ENCODE measurements at places on chromosomes 3 and 15.

GRCh38 chr15:29480278-29480677, 210.7 kb upstream of the NSMCE3 start:
- no peak for DNase-seq

- no peak for DNase-seq
Measured at GRCh38 chr3:19811689-19812088, 122.3 kb downstream of the EFHB start.

DNA sequence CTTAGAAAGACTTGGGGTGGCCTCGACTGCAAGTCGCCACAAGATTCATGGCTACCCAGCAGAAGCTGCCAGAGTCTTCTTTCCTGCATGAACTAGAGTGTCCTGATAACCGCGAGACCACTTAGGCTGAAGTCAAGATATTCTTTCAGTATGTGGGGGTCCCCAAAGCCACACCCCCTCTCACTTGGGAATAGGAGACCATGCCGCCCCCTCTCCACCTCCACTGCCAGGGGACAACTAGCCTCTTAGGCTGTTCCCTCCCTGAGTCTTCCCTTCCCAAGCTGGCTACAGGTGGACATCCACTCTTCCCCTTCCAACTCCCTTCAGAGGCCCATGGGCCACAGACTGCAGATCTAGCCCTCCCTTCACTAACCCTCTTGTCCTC, 1.3 kb upstream of the CCDC12 start:
- no peak for DNase-seq

- DNase-seq = peak; percentile 21
Measured at GRCh38 chr3:134197681-134198261, 52.9 kb downstream of the RYK start.

DNA sequence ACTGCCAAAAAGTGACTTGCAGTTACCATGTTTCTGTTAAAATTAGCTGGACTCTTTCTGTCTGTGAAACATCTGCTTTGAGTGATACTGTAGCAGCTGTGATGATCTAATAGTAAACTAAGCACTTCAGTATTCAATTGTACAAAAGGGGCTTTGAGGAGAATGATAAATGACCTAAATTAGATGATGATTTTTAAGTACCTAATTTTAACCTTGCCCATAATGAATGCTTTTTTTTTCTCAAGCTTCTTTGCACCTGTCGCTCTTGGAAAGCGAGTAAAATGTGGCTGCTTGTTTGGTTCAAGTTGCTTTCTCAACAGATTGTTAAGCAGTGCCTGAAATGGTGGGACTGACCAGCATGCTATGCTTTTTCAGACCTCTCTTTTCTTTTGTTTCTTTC, 752.3 kb downstream of the EPHA3 start:
- no peak for DNase-seq

DNA sequence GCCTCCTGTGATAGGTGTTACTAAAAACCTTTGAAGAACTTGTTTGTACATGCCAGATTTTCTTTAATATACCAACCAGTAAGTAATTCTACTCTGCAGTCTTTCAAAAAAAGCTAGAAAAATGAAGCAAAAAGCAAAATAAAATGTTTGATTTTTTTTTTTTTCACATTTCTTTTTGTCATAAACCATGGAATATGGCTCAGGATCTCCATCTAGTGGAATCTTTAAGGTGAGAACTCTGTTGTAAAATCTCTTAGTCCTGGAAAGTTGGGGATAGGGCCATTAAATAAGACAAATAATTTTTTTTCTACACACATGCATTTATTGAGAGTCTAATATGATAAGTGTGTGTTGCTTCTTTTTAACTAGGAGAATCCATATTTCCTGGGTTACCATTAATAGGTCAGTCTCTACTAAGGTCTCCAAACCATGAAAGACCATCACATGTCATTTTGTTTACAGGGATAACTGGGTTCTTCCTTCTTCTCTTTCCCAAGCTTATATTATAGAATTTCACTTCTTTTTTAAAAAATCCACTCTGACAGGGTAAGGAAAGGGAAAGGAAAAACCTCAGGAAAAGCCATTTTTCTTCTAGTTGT, 84.6 kb downstream of the SLC9A9 start:
- no peak for DNase-seq

DNA sequence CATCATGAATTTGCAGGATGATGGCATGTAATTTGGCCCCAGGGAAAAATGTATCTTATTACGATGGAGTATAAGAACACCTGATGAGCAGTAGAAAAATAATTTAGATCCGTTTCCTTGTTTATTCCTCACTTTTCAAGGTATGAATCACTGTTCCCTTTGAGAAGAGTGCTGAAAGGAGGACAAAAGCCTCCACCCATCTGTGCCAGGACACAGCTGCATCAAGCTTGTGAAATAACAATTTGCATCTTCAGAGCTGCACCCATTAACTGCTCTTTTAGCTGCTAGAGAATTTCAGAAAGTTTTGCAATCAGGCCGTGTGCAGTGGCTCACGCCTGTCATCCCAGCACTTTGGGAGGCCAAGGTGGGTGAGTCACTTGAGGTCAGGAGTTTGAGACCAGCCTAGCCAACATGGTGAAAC, 9.6 kb downstream of the CLDND1 start:
- DNase-seq = no peak

GRCh38 chr3:71180524-71180923, 403.0 kb downstream of the FOXP1 start:
- no peak for DNase-seq

DNA sequence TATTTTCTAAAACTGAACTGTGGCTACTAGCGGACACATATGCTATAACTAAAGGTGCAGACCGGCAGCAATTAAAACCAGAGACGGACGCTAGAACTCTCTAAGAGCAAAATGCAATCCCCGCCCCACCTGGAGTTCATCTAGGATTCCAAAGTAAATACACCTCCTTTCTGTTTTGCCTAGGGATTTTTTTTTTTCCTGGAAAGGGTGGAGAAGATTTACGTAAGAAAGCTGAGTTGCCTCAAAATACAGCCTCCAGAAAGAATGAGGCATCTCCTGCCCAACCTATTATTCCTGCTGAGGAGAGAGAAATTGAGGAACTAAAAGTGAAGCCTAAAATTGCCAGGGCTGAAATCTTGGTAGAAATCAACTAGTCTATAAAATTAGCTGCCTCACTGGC, 150.2 kb downstream of the TP63 start:
- no peak for DNase-seq

GRCh38 chr3:35393901-35394799, 245.2 kb upstream of the ARPP21 start:
- DNase-seq = no peak

GRCh38 chr3:169041677-169042171, 621.8 kb downstream of the MECOM start:
- DNase-seq = no peak

DNA sequence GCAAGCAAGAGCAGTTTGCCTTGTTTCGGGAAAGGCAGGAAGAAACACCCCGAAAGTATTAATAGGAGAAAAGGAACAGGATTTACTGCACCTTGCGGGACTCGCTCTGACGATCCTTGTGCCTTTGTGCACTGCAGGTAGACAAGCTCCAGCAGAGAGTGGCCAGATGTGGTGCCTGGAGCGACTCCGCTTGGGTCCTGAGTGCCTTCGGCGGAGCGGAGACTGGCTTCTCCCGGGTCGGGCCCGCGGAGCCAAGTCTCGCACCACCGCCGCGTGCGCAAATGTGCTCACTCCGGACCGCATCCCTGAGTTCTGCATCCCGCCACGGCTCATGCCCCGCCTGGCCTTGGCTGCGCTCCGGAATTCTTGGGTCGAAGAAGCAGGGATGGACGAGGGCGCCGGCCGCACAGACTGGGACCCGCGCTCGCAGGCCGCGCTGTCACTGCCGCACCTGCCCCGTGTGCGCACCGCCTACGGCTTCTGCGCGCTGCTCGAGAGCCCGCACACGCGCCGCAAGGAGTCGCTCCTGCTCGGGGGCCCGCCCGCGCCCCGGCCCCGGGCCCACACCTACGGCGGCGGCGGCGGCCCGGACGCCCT, 769 bp downstream of the C2CD4A start:
- no peak for DNase-seq

GRCh38 chr3:134618478-134619300, 32.1 kb downstream of the KY start:
- DNase-seq = no peak

DNA sequence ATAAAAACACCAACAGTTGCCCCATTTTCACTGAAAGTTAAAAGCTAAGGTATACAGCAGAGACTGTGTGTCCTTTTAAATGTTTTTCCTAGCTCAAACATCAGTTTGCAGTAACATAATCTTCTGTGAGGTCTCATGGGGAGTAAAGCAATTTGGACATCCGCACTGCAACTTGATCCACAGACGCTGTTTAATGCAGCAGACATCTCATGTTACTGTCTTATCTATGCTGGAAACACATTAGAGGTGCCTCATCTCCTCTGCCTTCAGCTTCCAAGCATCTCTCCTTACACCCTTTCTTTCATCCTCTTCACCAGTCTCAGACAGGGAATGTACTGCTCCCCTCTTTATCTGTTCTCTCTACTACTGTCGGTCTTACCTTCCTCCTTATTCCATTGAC, 53.7 kb upstream of the ATP11B start:
- DNase-seq = no peak

- DNase-seq = no peak
Measured at GRCh38 chr3:133905376-133905775, 9.7 kb upstream of the RAB6B start.

DNA sequence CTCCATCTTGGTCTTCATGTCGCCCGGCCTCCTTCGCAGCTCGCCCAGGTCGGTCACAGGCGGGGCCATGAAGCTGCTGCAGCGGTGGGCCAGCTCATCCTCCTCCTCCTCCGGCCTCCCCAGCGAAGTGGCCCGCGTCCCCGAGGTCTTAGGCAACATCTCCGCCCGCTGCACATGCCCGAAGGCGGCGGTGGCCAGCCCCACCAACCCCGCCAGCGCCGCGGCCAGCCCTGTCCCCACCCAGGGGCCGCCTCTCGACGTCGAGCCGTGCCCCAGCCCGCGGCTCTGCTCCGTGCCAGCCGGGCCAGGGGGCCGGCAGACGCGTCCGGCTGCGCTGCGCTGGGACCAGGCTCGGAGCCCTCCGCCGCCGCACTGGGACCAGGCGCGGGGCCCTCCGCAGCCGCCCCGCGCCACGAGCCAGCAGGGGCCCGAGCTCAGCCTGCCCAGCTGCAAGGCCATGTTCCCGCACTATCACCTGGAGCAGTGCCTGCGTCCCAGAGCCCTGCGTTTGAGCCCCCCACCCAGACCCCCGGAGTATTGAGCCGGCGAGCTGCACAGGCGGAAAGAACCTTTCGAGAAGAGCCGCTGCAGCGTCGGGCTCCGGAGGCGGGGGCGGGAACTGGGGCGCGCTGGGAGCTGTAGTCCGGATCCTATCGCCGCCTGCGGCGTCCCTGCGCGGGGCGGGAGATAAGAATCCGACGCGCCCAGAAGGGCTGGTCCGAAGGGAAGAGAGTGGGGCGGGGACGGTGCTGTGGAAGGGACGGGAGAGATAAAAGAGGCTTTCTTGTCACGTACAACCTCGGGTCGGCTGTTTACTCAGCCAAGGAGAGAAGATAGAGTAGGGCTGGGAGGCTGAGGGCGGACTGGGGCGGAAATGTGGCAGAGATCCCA, at the start of gene CPOX:
CPOX (minus strand) TSS at position 566 of the 891 bp plus-strand sequence; CDS start at position 459, 107 bp downstream.
- peak; percentile 75 for DNase-seq

DNA sequence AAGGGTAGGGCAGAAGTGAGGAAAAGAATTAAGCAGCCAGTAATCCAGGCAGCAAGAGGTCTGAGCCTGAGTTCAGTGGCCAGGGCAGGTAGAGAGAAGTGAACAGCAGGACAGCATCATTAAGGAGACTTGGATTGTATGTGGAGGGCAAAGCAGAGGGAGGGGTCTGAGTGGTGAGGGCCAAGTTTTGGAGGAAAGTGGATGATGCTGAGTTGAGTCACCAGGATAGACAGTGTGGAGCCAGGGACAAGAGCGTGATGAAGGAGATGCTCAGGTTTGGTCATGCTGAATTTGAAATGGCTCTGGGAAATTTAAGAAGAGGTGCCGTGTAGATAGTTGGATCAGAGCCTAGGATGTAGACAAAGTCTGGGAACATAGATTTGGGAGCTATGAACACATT, 93.1 kb downstream of the ARHGEF26 start:
- DNase-seq = no peak

- DNase-seq = no peak
Measured at GRCh38 chr3:117719316-117719926, 1009.8 kb downstream of the TUSC7 start.

DNA sequence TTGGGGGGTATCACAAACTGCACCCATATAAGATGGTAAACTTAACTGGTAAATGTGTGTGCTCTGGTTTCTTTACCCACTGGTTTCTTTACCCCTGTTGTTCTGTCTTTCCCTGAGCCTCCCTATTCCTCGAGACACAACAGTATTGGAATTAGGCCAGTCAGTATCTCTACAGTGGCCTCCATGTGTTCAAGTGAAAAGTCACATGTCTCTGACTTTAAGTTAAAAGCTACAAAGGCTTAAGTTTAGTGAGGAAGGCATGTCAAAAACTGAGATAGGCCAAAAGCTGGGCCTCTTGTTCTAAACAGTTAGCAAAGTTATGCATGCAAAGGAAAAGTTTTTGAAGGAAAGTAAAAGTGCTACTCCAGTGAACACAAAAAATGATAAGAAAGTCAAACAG, 513.3 kb downstream of the ROBO2 start:
- no peak for DNase-seq

- peak; percentile 81 for DNase-seq
Measured at GRCh38 chr3:8629151-8630021, 15.2 kb downstream of the SSUH2 start.

GRCh38 chr3:6526861-6527260, 334.1 kb upstream of the GRM7 start:
- no peak for DNase-seq

GRCh38 chr3:557972-558371, 361.4 kb downstream of the CHL1 start:
- no peak for DNase-seq

- DNase-seq = no peak
Measured at GRCh38 chr3:146550070-146550615, 5.7 kb upstream of the PLSCR1 start.

- no peak for DNase-seq
Measured at GRCh38 chr3:186997473-186997939, 67.2 kb downstream of the ST6GAL1 start.

DNA sequence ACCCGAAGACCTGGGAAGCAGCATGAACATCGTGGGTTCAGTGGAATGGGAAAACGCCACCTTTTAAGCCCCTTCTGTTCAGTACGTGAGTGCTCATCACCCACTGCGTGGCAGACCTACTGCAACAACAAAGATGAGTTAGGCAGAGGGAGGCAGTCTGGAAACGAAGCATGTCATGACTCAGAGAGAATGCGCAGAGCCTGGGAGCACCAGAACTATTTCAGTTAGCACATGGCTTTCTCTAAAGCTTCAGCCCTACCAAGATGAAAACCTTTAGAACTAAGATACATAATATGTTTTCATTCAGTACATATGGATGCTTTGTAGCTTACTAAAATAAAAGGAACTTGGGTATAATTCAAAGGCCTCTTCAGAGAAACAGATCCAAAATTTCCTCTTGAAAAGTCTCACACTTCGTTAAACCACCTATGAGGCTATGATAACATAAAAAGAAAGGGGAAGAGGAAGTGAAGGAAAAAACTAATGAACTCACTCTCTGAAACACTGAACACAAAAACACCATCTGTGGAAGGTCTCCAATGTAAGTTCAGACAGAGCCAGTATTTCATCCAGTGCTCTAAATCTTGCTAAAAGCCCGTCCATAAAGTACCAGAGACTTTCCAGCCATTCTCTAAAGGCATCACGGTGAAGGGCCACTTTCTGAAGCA, 140.1 kb downstream of the OCA2 start:
- DNase-seq = no peak

GRCh38 chr15:74245342-74245931, 9.3 kb downstream of the CCDC33 start:
- DNase-seq = no peak

GRCh38 chr3:157769378-157769777, 266.2 kb upstream of the VEPH1 start:
- DNase-seq = no peak
